ENCODE measurements at places on chromosomes 2 and 18.

GRCh38 chr2:197838036-197838435 is 33.6 kb downstream of the PLCL1 start:
- no peak for DNase-seq

DNA sequence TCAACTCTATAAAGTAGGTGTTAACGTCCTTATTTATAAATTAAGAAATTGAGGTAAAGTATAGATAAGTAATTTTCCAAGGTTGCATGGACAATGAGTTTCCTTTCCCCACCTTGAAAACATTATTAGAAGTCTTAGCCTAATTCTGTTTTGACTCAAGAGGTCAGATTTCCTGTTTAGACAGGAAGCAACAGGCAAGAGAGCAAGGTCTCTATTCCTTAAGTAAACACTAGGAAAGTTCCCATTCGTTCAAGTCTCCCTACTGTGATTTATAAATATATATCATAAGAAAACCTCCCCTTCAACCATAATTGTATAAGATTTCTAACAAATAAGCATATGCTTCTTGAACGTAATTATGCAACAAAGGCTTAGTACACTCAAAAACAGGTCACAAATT is 40.3 kb downstream of the CLASP1 start:
- DNase-seq, result no peak

DNA sequence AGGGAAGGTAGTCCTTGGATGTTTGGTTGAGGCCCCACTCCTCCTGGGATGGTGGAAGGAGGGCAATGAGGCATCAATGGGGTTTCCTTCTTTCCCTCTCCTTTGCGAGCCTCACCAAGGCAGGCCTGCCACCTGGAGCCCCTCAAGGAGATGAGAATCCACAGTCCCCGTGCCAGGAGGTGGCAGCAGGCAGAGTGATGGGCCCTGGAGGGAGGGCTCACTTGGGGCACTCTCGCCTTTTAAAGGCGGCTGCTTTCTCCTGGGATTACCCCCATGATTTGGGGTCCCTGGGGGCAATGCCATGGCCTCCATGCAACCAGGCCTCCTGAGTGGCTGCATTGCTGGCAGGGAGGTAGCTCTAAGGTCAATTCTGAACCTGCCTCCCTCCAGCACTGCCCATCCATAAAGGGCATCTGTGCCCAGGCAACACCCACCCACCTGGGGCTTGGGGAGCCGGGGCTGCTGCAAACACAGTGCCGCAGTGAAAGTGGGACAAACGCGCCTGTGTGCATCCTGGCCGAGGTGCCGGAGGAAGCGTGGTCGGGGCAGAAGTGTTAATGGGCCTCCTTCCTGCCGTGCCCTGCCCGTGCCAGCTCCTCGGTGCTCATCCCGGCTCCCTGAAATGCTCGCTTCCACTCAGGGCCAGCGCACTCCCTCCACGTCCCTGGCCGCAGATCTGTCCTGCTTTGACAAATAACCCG is 55.9 kb downstream of the ZFP36L2 start:
- no peak for DNase-seq

GRCh38 chr2:240405684-240406313 is 29.7 kb upstream of the GPC1 start:
- no peak for DNase-seq

DNA sequence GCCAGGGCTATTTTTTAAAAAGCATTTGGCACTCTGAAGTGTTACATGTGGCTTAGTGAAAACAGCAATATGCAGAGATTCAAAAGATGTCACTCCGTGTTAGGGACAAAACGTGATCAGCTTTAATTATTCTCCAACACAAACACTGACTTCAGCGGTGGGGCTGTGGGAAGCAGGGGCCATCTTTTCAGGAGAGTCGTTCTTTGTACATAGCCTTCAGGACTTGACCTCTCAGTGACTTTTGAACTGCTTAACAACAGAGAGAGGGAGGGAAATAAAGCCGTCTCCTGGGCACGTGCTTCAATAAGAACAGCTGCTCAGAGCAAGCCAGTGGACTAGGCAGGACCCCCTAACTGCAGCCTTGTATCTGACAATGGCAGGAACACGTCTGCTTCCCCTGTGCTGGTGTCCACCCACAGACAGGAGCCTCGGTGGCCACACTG is 95.0 kb upstream of the HDAC4 start:
- DNase-seq, result no peak

GRCh38 chr2:217049956-217050355 is 190.1 kb upstream of the TNP1 start:
- DNase-seq, result no peak

All from activated T-cell treated with anti-CD3 and anti-CD28 coated beads, Interleukin-2, amount 50 U/mL, for 4 hours (primary cell).